HT1080 (cell line): ENCODE measurements at places on chromosomes 5 and 9. TPM values are rescaled to one million over a fixed set of nuclear protein-coding genes. Genes with fewer than 3 reads are reported as not detected.

Gene PAPPA
- total RNA-seq: 3.7 and 5.4 TPM in 2 replicates

Gene NR2F1
- total RNA-seq: 3.5 and 7.2 TPM in 2 replicates

Gene GLRA1
- total RNA-seq: not detected in 2 replicates

Gene IL6ST
- total RNA-seq: 65.5 and 65.6 TPM in 2 replicates

Gene SYNPO
- total RNA-seq: 5.3 and 6.8 TPM in 2 replicates

Gene HOMER1
- 6.1 and 9.5 TPM in 2 replicates for total RNA-seq

Gene IFNA1
- not detected in 2 replicates for total RNA-seq

DNA sequence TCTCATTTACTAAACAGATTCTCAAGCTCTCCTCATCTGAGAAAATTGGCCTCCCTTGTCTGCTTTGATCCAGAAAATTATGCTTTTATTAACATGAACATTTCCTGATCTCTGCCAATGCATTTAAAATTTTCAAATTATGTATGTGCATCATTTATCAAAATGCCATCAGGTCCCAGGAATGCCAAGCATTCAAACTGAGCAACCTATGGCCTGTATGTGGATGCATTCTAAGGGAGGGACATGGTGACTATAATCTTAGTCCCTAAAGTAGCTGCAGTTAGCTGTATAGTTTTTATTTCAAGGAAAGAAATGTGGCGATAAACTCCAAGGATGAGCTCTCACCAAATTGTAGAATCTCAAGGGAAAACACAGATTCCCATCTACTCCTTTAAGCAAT is 9.7 kb upstream of the RORB start:
- no peak for DNase-seq

- no peak for DNase-seq
Measured at GRCh38 chr9:123421186-123421585, 65.2 kb downstream of the CRB2 start.

GRCh38 chr9:95627802-95628201 is 111.0 kb upstream of the PTCH1 start:
- peak; percentile 14 for DNase-seq

DNA sequence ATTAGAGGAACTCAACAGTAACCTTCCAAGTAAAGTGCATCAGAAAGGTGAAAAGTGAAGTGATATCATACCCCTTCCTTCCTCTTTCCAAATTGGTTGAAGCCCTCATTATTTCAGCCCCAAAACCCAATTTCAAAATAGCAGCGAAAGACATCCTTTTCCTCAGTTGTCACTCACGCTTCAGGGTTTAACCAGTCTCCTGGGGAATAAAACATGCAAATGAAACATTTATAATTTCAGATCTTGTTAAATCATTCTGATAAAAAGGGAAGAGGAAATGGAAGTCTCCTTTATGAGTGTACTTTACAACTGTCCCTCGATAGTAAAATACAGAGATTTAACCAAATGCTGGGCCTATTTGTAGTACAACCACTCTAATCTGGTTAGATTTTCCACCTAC is 22.5 kb downstream of the TRPM6 start:
- no peak for DNase-seq

GRCh38 chr5:150578781-150579461 is 61.5 kb upstream of the SYNPO start:
- no peak for DNase-seq

- DNase-seq: no peak
Measured at GRCh38 chr9:38091310-38092199, 22.5 kb upstream of the SHB start.

DNA sequence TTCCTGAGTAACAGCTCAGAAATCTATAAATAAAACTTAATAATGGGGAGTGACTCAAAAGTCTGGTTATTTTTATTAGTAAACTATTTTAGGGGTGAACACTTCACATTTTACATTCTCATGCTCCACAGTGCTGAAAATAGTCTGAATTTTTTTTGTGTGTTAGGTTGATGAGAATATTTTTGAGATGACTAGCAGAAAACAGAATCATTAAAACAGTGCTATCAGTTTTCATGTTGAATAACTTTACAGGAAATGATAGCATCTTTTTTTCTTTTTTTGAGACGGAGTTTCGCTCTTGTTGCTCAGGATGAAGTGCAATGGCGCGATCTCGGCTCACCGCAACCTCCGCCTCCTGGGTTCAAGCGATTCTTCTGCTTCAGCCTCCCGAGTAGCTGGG is 60.3 kb downstream of the TMC1 start:
- no peak for DNase-seq

- DNase-seq: no peak
Measured at GRCh38 chr5:37628876-37629275, 211.0 kb downstream of the GDNF start.

- DNase-seq: no peak
Measured at GRCh38 chr5:141941307-141941706, 16.7 kb downstream of the PCDH12 start.

GRCh38 chr9:132016456-132016855 is 63.2 kb downstream of the MED27 start:
- no peak for DNase-seq

DNA sequence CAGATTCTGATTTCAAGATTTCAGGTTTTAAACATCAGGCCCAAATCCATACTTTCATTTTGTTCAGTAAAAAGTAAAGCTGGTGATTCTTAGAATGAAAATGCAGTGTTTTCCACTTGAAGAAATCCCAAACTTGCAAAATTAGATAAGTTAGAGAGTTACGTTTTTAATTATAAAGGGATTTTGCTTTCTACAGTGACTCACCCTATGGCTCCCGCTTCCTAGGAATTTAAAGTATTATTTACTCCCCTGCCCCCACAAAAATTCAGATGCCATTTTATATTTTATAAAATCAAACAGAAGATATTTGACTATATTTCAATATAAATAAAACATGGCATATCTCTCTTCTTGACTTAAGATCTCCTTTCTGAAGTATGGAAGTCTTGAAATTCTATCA is 402.9 kb downstream of the ZSWIM6 start:
- no peak for DNase-seq

DNA sequence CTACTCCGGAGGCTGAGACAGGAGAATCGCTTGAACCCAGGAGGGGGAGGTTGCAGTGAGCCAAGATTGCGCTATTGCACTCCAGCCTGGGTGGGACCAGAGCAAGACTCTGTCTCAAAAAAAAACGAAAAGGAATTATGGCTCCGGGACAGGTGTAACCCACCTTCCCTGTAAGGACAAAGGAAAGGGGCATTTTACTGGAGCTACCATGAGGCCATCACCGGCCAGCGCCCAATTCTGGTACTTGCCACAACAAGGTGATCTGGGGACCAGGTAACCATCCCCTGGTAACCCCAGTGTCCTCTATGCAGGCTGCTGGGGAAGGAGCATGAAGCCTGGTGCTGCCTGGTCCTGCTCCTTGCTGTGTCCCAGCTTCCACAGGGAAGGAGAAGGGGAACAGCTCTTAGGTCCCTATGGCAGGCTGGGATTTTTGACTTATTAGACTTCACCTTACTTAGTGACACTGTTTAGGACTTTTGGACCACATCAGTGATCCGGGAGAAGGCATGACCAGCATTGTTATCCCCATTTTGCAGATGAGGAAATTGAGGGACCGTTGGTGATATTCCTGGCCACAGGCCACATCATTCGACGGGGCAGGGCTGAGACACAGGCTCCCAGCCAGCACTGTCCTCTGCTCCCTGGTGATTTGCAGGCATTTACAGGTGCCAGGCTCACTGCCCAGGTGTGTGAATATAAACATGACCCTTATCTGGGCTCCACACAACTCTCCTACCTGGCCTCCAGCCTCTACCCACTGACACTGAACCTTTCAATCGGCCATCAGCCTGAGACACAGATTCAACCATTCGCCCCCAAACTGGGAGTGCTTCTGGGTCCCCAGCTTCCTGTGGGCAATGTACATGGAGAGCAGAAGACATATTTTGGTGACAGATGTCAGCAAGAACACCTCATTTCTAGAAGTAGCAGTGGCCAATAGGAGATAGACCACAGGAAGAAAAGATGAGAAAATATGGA is 26.5 kb upstream of the ABO start:
- DNase-seq: no peak
